CD4-positive, alpha-beta T cell treated with Interleukin-6 at 100 ng/mL for 8 hours (primary cell): ENCODE measurements at places on chromosomes 11 and 22.
A peak's percentile ranks its signal among the peaks of the same experiment; 100 is the strongest.

- DNase-seq, result peak; percentile 54
These were observed 29.9 kb upstream of the OR10G7 start for GRCh38 chr11:124070915-124071622.

GRCh38 chr22:22593964-22594656 lies 35.0 kb upstream of the PRAME start:
- DNase-seq, result peak; percentile 35

- DNase-seq, result peak; percentile 59
These were observed 27.8 kb upstream of the ZNRF3 start for GRCh38 chr22:28855355-28856094.

DNA sequence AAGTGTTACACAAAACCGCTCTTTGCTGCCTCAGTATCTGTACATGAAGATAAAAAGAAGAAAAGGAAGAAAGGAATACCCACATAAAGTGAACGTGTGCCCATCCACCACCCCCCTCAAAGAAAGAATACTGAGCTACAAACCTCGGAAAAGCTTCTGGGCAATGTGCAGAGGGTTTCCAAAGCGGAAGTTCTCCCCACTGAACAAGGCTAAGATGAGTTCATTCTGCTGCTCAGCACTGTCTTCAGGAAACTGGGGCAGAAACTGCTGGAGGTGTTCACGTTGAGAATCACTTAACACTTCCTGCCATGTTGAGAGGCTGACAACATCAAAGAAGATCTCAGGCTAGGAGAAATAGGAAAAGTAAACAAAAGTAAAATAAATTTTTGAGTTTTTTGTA lies 6.9 kb downstream of the NFRKB start:
- DNase-seq, result peak; percentile 56

- peak; percentile 35 for DNase-seq
These were observed 112.8 kb downstream of the WNT7B start for GRCh38 chr22:45863981-45864751.

GRCh38 chr11:128745311-128746136 lies 51.7 kb downstream of the FLI1 start:
- no peak for DNase-seq

DNA sequence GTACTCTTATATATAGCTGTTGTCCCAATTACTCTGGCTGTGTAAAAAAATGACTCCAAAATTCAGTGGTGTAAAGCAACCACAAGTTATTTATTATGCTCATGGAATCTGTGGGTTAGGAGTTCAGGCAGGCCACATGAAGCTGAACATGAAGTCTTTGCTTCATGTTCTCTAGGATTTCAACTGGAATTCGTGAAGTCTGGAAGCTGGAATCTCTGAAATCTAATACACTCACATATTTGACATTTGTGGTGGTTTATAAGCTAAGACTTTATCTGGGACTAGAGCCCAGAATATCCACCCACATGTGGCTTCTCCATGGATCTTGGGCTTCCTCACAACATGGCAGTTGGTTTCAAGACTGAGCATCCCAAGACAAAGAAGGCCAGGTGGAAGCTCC lies 430.6 kb downstream of the MIAT start:
- DNase-seq, result no peak

GRCh38 chr11:114098927-114099326 lies 39.4 kb downstream of the ZBTB16 start:
- DNase-seq, result no peak

DNA sequence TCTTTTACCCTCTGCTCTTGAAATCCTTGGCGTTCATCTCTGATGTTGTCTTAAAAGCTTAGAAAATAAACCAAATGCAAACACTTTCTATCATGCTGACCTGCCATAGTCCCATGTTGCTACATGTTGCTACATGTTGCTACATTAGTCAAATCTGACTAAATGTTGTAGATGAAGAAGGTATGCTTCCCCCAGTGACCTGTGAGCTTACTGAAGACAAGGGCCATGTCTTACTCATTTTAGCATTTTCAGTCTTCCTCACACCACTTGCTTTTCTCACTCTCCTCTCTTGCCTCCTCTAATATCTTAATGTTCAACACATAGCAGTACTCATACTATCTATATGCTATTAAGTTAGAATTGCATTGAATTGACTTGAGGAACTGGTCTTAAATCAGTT lies 346.4 kb upstream of the MTNR1B start:
- no peak for DNase-seq

GRCh38 chr11:84930863-84931262 lies 696.3 kb downstream of the DLG2 start:
- no peak for DNase-seq

GRCh38 chr11:85752201-85752889 lies 58.6 kb downstream of the SYTL2 start:
- peak; percentile 46 for DNase-seq

GRCh38 chr11:114321621-114322257 lies 25.5 kb downstream of the NNMT start:
- DNase-seq, result no peak

- peak; percentile 57 for DNase-seq
These were observed 13.2 kb downstream of the CRTAM start for GRCh38 chr11:122851366-122851966.

DNA sequence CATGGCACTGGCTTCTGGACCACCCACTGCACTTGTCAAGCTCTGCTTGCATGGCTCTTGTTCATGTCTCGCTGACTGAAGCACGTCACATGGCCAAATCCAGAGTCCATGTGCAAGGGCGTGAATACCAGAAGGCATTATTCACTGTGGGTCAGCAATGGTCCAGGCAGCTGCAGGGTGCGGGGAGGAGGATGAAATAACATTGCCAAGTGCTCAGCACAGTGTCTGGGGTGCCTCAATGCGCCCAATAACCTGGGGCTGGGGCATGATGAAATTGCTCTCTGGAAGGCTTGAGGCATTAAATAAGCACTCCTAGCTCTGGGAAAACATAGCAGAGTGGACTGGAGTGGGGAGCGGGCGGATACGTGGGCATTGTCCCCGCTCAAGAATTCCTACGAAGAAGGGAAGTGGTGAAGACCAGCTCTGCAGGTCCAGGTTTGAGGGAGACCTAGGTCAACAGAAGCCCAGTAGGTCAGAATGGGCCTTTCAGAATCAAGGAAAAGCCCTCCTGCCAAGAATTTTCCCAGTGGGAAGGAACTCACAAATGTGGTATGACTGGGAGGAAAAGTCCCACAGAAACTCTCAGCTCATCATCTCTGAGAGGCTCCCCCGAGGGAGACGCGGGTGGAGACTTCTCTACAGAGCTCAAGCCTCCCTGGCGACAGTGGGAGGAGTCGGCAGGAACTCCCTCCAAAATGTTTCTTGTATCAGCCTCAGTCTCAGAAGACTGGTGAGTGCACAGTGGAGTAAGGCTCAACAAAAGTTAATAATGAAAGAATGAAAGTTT lies 15.3 kb upstream of the ACCSL start:
- no peak for DNase-seq

DNA sequence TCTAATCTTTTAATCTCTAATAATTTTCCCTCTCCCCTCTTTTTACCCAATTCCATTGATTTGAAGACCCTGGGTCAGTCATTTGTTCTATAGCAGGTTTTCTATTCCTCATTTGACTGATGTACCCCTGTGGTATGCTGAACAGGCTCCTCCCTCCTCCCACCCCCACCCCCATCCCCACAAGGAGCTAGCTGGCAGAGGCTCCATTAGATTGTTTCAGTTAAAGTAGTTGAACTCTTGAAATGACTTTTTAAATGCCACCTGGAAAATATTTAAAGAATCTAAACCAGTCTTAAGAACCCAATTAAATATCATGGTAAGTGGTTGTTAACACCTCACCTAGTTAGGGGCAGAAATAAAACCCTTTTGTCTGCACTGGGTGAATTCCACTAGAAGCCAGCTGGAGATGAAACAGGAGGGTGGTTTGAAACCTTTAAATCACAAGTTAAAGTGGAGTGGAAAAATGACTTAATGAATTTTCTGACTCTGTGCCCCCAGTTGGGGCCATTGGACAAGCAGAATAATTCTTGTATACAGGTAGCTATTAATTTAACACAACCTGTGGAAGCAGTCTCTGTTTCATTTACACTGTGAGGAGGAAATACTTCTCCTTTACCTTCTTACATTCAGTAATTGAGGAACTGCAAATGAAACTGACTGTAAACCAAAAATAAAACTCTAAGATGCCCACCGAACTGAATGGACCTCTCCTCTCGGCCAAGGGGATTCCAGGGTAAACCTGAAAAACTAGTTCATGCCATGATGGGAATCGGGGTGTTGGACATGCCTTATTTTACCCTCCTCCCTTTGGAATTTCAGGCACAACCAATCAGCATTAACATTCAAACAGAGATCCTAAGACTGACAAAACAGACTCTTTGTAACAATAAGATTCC lies 30.7 kb downstream of the PRR5L start:
- no peak for DNase-seq

- DNase-seq, result no peak
These were observed 35.8 kb upstream of the HSD17B12 start for GRCh38 chr11:43644621-43645299.

DNA sequence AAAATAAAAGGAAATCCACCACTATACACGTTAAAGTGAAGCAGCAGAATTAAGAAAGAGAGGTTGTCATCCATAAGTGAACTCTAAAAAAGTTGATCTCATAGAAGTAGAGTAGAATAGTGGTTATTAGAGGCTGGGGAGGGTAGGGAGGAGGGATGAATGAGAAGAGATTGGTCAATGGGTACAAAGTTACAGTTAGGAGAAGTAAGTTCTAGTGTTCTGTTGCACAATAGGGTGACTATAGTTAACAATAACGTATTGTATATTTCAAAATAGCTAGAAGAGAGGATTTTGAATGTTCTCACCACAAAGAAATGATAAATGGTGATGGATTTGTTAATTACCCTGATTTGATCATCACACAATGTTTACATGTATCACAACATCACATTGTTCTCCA lies 72.0 kb downstream of the CD82 start:
- DNase-seq, result no peak

GRCh38 chr11:61893981-61894380 lies 2.6 kb upstream of the FADS3 start:
- DNase-seq, result no peak

GRCh38 chr11:112590764-112591163 lies 330.1 kb upstream of the PLET1 start:
- DNase-seq, result no peak

GRCh38 chr11:68506908-68507307 lies 46.4 kb downstream of the PPP6R3 start:
- no peak for DNase-seq

DNA sequence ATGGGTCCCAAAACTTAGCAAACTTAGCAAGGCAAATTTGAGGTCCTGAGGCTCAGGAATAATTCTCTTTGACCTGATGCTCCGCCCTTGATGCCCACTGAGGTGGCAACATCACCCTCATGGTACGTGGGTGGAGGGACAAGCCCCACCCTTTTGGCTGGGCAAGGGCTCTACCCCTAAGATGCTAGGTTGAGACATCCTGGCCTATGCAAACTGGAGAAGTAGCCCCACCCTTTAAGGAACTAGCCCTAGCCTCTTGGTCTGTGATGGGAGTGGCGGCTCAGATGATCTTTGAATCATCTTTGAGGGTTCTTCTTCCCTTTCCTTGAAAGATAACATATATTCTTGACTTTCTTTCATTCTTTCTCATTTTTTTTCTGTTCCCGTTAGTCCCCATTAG lies 32.9 kb downstream of the CABIN1 start:
- DNase-seq, result no peak

GRCh38 chr11:76669901-76670484 lies 554 bp downstream of the LRRC32 start:
- no peak for DNase-seq

DNA sequence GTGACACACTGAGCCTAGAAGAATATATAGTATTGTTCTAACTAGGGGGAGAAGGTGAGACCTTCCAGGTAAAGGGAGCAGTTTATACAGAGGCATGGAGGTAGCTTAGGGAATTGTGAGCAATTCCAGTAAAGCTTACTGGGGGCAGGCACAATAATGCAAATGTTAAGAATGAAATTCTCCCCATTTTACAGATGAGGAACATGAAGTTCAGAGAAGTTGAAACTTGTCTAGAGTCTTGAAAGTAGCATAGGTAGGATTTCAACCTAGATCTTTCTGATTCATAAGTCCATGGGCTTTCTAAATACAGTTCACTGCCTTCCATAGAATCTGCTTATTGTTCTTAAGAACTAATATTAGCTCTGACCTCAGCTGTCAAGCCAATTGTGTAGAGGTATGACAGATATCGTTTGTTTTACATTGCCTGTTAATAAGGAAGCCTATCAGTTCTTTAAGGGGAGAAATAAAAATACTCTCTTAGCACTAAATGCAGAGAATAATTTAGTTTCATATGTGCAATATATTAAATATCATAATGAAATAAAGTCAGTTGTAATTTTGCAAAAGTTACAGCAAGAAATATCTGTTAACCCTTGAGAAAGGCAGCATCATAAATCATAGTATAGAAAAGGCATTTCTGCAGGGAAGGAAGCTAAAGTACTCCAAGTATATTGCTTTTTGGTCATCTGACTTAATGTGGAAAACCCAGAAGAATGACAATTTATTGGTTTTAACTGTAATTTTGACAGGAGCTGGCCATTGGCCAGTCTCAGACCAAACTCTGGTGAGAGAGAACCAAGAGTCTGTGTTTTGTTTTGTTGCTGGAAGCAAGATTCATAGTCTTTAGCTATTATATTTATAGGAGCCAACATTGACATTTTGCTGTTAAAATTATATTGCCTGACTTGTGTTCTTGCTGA lies 181.8 kb downstream of the UVRAG start:
- no peak for DNase-seq

DNA sequence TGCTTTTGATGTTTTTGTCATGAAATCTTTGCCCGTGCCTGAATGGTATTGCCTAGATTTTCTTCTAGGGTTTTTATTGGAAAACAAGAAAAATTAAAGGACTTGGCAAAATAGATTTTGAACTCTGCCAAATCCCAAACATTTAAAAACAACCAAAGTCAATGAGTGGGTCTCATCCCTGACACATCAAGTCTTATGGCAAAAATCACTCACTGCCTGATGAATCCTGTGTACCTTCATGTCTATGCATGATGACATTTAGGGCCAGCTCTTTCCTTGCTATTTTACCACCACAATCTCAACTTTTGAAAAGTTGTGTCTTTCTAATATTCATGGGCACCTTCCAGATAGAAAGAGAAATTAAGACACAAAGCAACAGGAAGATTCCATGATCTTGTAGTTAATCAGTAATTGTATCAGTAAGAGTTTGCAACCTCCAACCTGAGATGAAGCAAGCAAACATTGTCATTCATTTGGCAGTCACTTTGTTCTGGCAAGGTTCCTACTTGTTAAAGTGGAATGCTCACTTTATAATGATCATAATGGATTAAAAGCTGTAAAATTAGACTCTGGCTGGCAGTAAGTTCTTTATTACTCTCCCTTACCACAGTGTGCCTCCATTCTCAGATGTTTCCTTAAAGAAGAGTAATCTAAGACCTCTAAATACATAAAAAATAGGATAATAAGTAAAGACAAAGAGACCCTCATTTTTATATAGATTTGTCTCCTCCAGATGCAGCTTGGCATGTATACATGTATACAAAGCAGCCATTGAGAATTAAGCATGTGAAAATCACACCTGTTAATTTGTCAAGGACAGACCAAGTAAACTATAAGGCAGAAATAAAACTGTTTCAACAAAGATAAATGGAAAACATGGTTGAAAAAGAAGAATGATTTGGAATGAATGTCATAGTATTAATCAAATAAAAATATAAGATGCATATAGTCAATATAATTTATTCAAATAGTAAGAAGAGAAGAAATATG lies 51.6 kb downstream of the ETS1 start:
- DNase-seq, result no peak

- DNase-seq, result no peak
These were observed 21.1 kb downstream of the RFPL3 start for GRCh38 chr22:32378707-32379272.
